ENCODE measurements at places on chromosomes 11 and 22.

DNA sequence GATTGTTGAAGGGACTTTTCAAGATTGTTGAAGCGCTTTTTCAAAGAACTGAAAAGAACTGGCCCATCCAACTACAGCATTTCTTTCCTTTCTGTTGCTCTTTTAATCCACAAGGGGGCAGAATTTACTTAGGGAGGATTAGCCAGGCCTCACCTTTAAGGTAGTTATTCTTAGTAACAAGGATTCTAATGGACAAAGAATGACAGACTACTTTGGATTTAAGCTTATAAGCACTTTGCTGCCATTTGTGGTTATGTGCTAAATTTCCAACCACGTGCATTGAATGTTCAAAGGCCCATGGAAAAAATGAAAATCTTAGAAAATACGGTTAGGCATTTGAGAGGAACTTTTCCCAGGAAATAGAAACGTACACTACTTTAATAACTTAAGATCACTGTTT is 49.5 kb upstream of the HSPA8 start:
- DNase-seq = no peak

GRCh38 chr11:20197881-20198280 is 37.6 kb upstream of the DBX1 start:
- DNase-seq = no peak

GRCh38 chr22:35632935-35633334 is 15.3 kb upstream of the APOL6 start:
- DNase-seq = no peak

DNA sequence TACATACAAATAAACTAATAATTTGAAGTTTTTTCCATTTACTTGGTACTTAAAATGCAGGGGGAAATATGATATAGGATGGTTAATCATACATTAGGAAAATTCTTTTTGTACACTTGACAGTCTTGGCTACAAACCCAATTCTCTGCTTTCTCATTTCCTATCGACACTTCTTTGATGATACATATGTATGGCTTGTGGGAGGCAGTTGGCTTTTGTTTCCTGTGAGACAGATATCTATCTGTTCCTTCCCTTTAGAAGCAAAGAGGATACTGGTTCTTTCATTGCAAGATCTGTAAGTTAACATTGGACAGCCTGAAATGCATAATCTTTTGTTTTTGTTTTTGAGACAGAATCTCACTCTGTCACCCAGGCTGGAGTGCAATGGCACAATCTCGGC is 47.9 kb upstream of the ADORA2A start:
- no peak for DNase-seq

- peak; percentile 12 for DNase-seq
These were observed at the start of gene NTM for GRCh38 chr11:131370090-131370751. NTM (plus strand) TSS chr11:131370615.
